Inflammatory macrophage treated with lipopolysaccharide for 1 hour (primary cell): ENCODE measurements at places on chromosomes 4 and X.
A peak's percentile ranks its signal among the peaks of the same experiment; 100 is the strongest.

- no peak for DNase-seq
Measured at GRCh38 chr4:113973345-113973744, 6.1 kb downstream of the ARSJ start.

- no peak for DNase-seq
Measured at GRCh38 chr4:139920486-139921002, 233.4 kb downstream of the MAML3 start.

DNA sequence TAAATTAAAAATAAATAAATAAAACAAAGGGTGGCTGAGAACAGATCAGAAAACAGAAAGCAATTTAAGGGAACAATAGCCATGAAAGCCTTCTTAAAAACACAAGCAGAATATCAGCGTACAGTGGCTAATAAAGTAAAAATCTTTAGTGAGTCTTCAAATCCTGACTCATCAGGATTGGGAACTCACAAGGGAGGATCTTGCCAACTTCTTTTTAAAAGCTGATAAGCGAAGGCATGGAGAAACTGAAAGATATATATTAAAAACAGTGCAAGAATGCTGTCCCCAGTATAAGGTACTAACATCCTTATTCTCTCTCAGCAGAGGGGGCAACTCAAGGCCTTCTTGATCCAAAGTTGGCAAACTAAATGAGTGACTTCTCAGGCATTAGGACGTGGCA, 180.1 kb downstream of the DHX15 start:
- DNase-seq, result no peak

- DNase-seq, result no peak
Measured at GRCh38 chrX:18789916-18790315, 82.5 kb downstream of the PPEF1 start.

- DNase-seq, result peak; percentile 18
Measured at GRCh38 chr4:159205466-159205865, 102.6 kb downstream of the RAPGEF2 start.
